ENCODE measurements at places on chromosomes 3 and 15.

GRCh38 chr3:12198301-12198700, 39.6 kb upstream of the TIMP4 start:
- DNase-seq, result no peak

- DNase-seq, result no peak
These were observed 293.8 kb downstream of the ROBO1 start for GRCh38 chr3:79473993-79474392.

DNA sequence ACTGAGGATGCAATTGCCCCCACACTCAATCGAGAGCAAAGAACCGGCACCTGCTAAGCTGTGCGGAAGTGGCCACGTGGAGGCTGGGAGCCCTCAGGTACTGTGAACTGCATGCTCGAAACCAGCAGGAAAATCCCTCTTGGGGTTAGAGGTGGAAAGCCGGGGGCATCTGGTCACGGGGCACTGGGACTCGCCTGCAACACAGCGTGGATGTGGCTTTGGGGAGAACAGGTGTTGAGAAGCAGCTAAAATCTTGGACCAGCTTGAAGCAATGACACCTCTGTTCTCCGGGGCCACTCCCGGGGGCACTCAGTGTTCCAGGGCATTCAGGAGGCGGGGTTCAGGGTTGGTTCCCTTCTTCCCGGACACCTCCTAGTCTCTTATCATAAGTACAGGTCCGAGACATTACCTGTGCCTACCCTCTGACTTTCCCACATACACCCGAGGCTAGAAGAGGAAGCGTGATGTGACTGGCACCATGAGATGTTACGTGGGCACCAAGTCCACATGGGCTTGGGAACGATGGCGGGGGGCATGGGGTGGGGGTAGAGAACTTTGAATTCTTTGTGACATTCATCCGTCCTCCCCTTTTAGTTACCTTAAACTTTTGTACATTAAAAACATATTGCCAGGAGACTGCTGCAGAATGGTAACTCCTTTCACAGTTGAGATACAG, 172.0 kb downstream of the ADAMTS17 start:
- no peak for DNase-seq

DNA sequence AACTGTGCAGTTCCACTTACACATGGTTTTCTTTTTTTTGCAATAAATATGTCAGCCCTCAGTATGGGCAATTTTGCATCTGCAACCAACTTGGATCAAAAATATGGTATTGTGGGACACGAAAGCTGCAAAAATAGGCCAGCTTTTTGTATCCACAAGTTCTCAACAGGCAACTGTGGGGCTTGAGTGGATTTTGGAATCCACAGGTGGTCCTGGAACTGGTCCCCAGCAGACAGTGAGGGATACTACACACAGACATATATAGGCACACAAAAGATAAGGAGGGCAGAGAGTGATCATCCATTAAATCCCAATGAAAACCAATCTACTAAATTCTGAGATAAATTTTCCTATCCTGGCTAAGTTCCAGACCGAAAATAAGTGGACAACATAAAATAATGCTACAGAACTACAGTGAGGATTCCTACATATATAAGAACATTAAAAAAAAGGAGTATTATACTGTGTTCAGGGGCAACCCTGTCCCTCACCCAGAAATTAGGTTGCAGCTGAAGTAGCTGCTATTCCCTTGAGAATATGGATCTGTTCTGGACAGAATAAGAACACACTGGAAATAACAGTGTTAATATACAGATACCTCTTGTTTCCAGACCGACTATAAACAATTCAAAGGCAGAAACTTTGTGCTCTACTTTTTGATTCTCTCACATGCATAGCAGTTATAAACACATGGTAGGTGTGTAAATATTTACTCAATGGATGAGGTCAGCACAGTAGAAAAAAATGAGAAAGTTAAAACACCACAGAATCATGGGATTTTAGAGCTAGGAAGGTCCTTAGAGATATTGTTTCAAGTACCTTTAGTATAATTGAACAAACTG, 25.4 kb downstream of the DENND4A start:
- DNase-seq, result no peak

GRCh38 chr15:65619626-65620290, 2.0 kb upstream of the SLC24A1 start:
- DNase-seq, result no peak

DNA sequence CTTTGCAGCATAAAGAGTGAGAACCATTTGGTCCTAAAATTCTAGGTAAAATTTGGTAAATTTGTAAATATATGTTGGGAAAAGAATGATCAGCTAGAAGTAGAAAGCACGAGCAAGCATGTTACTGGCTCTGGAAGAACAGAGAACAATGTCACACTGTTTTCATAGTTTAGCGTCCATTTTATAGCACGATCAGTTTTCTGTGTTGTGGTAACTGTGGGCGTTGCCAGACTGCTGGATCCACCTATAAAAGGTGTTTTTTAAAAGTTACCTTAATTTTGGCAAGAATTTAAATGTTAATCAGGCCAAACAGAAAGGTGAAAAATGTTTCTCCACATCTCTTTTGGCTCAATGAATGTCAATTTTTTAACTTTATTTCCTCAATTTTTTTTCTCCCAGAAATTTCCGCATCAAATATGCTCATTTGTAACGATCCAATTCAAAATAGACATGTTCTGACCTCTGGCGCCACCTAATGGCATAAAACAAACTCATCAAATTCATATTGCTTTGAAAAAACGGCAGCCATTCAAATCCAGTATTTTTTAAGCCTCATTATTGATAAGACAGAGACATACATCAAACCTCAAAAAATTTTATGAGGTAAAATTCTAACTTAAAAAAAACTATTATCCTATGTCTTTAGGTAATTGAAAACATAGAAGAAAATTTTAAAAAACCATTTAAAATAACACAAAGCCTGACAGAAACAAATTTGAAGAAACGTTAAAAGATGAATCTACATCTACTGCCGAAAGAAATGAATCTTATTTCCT, 5.5 kb upstream of the GP5 start:
- DNase-seq, result no peak

- no peak for DNase-seq
These were observed 43.7 kb upstream of the POLR2M start for GRCh38 chr15:57662802-57663201.

DNA sequence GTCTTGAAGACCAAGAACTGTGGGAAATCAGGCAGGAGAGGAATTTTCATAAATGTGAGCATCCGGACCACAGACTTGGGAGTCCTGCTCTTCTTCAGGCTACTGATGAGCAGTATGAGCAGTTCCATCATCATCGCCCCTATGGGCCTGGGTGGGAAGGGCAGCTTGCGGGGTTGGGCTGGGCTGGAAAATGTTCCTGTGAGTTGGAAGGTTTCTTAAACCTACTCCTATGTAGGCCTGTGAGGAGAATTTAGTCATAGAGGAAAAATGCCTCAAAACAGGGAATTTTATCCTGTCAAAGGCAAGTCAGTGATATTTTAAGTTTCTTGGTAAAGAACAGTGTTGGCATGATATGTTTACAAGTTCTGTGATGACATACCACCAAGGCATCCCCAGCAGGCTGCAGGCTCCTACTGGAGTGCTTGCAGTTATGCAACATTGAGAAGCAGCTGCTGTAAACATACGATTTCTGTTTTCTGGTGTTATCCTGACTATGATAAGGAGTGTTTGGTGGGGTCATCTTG, 10.3 kb downstream of the MASP1 start:
- no peak for DNase-seq

DNA sequence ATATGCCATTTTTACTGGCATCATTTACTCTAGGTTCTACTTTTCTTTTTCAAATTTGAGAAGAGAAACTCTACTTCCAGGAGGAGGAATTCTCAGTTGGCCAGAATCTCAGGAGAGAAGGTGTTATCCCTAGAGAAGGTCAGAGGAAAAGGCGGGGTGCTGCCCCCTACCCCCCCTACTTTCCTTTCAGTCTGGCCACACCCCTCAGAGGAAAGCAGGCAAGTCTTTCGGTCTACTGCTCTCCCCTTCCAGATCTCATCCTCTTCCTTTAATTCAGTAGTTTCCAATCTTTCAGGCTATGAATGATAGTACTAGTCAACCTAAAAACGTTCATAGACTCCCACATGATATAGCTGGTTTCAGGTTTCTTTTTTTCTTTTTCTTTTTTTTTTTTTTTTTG, 366.5 kb upstream of the TBL1XR1 start:
- DNase-seq, result no peak

GRCh38 chr15:100250176-100250800, 91.5 kb downstream of the ADAMTS17 start:
- no peak for DNase-seq

- no peak for DNase-seq
These were observed at the start of gene SHC4 for GRCh38 chr15:48963524-48964113. TSS of gene SHC4 (minus strand) at chr15:48963919. CDS start at chr15:48963015, 904 bp downstream.

- no peak for DNase-seq
These were observed 32.3 kb upstream of the MAP3K13 start for GRCh38 chr3:185330644-185331043.

- no peak for DNase-seq
These were observed 177.9 kb downstream of the OSBPL10 start for GRCh38 chr3:31802981-31803740.

GRCh38 chr3:195247863-195248189, 23.1 kb downstream of the XXYLT1 start:
- DNase-seq, result no peak

GRCh38 chr3:41362638-41363559, 163.6 kb downstream of the CTNNB1 start:
- DNase-seq, result no peak

- DNase-seq, result no peak
These were observed 107.0 kb downstream of the PTPRG start for GRCh38 chr3:61668317-61668864.

- no peak for DNase-seq
These were observed 37.7 kb downstream of the PLD1 start for GRCh38 chr3:171772427-171773056.

GRCh38 chr3:180199417-180199995, 162.8 kb upstream of the PEX5L start:
- no peak for DNase-seq

GRCh38 chr3:155912579-155913190, 42.2 kb downstream of the GMPS start:
- DNase-seq, result no peak

DNA sequence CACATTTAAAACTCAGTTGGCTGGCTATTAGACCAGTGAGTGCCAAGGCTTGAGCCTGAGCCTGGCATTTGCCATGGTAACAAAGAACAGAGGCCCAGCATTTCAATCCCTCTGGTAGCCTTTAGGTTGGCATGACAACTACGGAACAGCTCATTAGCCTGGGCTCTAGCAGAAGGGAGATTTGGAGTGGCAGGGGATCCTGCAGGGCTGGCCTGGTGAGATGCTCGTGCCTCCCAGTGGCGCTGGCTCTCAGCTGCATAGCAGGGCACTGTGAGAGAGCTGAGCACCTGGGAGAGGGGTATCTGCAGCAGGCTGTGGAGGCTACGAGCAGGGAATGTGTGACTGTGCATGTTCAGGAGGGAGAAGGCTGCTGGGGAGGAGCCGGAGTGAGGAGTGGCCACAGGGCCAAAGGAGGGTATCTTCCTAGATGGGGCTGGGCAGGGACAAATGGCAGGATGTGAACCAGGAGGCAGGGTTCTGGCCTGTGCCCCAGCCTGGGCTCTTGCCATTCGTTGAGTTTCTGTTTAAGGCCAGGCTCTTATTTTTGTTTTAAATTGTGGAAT, 5.6 kb upstream of the ABTB1 start:
- DNase-seq, result no peak

- DNase-seq, result no peak
These were observed 573.4 kb upstream of the DPPA4 start for GRCh38 chr3:109910772-109911171.

DNA sequence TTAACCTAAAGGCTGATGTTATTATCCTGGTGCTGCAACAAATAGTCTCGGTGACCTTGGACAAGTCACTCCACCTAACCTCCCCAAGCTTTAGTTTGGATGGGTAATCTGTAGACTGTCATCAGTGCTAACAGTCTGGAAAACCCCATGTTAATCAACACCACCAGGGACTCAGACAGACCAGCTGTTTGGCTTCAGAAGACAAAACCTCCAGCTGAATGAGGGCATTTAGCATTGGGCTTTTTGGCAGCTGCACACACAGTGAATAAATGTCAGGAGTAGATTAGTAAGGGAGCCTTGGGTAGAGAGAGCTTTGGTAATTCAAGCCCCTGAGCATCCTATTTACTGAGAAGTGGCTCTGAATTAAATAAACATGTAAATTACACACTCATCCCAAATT, 24.9 kb upstream of the C3orf80 start:
- no peak for DNase-seq

- no peak for DNase-seq
These were observed 42.0 kb downstream of the PGPEP1L start for GRCh38 chr15:98965597-98965996.

GRCh38 chr3:161231861-161232260, 10.8 kb downstream of the NMD3 start:
- no peak for DNase-seq

DNA sequence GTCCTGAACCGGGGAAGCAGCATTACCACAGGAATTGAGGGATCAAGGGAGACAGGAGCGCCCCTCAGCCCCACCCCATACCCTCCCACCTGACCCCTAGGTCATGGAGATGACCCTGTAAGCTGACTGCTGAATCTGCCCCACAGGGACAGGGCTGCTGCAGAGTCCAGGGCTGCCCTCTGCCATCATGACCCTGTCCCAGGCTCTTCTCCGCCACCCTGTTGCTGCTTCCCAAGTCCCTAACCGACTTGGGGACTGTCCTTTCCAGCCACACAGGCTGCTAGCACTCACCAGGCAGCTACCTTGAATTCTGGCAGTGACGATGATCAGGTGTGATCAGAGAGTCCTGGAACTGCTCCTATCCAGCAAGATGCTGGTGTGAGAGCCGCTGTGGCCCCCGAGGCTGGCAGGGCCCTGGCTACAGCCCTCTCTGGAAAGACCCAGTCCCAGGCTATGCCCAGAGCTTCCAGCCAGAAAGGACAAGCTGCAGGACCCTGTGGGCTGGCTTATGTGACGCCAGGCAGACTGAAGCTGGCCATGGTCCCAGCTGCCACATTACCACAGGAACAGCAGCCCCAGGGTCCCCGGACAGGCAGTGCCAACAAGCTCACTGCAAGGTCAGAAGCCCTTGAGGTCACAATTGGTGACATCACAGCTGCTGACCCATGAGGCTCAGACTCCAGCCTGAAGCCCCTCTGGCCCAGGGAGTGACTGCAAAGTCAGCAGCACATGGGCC, at the start of gene C3orf22:
TSS of gene C3orf22 (minus strand) at position 597 of the 736 bp plus-strand sequence. CDS start 5,542 bp downstream, outside the sequence.
- DNase-seq, result no peak

GRCh38 chr15:74428442-74428787, 5.3 kb downstream of the SEMA7A start:
- no peak for DNase-seq

DNA sequence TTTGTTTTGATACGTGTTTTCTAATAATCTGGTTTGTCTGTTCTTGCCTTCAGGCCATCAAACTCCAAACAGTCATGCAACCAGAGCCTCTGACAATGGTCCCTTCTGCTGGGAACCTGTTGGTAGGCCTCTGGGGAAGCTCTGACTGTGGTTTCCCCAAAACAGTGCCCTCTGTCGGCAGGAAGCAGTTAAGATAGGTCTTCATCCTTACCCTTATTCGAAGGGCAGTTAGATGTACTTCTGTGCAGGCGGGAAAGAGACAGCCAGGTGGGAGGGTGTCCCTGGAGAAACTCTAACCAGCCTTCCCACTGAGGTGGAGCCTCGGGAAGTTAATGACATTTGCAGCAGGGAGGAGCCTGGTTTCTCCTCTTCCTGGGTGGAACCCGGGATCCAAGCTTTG, 81.6 kb upstream of the CHMP2B start:
- no peak for DNase-seq

Data from activated gamma-delta T cell (primary cell).